Glomerular endothelial cell (primary cell): ENCODE measurements at places on chromosomes 6 and 20. TPM values are rescaled to one million over a fixed set of nuclear protein-coding genes. Genes with fewer than 3 reads are reported as not detected.

- no peak for DNase-seq
Observed at GRCh38 chr20:3710011-3710466, 2.4 kb downstream of the SIGLEC1 start.

DNA sequence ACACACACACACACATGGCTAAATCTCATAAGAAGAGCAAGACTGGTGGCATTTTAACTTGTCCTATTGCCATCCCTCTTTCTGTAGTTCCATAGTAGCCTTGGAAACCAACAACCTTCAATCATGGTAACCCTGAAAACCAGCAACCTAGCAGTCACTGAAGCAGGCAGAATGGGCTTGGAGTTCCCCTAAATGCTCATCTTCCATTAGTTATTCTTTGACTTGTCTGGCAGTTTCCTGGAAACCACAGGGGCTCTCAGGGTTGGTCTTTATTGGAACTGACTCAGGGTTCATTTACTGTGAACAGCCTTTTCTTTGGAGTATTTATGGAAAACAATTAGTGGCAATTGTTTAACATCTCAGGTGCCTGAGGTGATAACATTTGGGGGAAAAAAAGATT, 19.4 kb upstream of the BRPF3 start:
- no peak for DNase-seq

DNA sequence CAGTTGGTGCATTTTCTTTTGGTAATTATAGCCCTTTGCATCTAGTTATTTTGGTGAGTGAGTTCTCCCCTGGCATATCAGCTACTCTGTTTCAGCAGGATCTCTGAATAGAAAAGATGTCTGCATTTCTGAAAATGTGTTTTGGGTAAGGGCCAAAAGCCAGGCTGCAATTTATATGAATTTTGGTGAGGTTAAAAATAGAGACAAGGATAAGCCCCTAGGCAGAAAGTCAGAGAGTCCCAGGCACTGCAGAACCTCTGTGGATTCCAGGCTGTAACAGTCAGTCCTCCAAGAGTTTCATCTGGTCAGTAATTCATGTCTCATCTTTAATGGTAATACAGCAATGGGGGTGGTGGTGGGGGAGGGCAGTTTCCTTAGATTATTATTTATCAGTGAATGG, 53.0 kb downstream of the HDGFL1 start:
- no peak for DNase-seq

The GNRH2 gene
- total RNA-seq = 0.48 TPM in 1 of 2 replicates, not detected in the other

GRCh38 chr20:33079259-33079658, at the start of gene BPIFB4:
BPIFB4 (plus strand) TSS chr20:33079643; CDS start chr20:33081527, 1,884 bp downstream.
- DNase-seq = no peak

The RIPPLY2 gene
- not detected in 2 replicates for total RNA-seq
